Progenitor cell of endocrine pancreas (in vitro differentiated cells): ENCODE measurements at places on chromosomes 12 and 14.

- no peak for DNase-seq
Measured at GRCh38 chr14:50249136-50249775, 17.9 kb upstream of the SOS2 start.

- DNase-seq = no peak
Measured at GRCh38 chr12:47885012-47885501, 19.7 kb downstream of the VDR start.

- DNase-seq = peak; percentile 34
Measured at GRCh38 chr12:91326058-91327027, 143.7 kb upstream of the DCN start.

DNA sequence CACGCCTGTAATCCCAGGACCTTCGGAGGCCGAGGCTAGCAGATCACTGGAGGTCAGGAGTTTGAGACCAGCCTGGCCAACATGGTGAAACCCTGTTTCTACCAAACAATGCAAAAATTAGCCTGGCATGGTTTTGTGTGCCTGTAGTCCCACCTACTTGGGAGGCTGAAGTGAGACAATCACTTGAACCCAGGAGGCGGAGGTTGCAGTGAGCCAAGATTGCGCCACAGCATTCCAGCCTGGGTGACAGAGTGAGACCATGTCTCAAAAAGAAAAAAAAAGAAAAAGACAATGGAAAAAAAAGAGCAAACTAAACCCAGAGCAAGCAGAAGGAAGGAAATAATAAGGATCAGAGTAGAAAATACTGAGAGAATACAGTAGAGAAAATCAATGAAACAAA lies 5.4 kb downstream of the CHURC1 start:
- DNase-seq = no peak

DNA sequence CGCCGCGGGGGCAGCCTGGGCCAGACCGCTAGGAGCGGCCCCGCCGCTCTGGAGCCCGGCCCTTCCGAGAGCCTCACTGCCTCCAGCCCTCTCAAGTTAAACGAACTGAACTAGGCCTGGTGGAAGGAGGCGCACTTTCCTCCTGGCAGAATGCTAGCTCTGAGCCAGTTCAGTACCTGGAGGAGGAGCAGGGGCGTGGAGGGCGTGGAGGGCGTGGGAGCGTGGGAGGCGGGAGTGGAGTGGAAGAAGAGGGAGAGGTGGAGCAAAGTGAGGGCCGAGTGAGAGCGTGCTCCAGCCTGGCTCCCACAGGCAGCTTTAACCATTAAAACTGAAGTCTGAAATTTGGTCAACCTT lies 5.3 kb downstream of the LTB4R start:
- no peak for DNase-seq

- no peak for DNase-seq
Measured at GRCh38 chr12:102680304-102680703, 199.9 kb upstream of the IGF1 start.

GRCh38 chr14:97071177-97071576 lies 274.0 kb downstream of the VRK1 start:
- DNase-seq = no peak

- no peak for DNase-seq
Measured at GRCh38 chr14:71541271-71541670, 391.0 kb upstream of the RGS6 start.

GRCh38 chr12:78645956-78646355 lies 218.6 kb upstream of the SYT1 start:
- DNase-seq = no peak

DNA sequence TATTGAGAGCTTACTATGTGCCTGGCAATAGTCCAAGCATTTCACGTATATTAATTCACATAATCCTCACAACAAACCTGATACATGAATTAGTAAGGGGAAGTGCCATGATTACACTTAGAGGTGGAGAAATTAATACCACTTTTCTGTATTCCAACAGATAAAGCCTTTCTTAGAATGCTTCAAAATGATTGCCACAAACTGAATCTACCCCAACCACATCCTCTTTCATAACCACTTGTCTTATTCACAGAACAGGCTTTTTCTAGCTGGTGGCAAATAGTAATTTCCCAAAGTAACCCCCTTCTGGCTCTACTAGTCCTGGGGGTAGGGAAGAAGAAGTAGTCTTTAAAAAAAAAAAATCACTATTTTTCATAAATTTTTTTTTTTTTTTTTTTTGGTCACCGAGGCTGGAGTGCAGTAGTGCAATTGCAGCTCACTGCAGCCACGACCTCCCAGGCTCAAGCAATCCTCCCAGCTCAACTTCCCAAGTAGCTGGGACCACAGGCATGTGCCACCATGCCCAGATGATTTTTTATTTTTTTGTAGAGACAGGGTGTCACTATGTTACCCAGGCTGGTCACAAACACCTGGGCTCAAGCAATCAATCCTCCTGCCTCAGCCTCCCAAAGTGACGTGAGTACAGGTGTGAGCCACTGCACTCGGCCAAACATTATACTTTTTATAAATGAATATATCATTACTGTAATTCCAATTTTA lies 59.0 kb upstream of the ARID2 start:
- no peak for DNase-seq

GRCh38 chr14:76228138-76228537 lies 76.4 kb downstream of the GPATCH2L start:
- no peak for DNase-seq

DNA sequence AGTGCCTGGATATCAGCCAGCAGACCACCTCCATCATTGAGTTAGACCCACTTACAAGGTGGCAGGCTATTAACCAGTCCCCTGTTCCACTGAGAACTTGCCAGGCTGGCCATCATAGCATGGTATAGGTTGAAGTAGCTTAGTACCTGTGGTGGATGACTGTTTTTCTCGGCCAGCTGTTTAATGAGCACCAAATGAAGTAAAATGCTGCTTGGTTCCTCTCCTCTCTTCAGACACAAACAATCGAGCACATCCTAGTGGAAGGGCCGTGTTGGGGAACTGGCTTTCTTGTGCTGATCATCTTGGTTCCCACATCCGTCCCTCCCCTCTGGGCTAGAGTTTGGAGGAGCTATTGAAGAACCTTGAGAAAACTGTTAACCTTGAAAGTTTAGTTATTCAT lies 486.2 kb downstream of the RAD51B start:
- DNase-seq = no peak

GRCh38 chr12:75809746-75810145 lies 221.8 kb downstream of the PHLDA1 start:
- DNase-seq = no peak

- DNase-seq = no peak
Measured at GRCh38 chr12:131734336-131735152, 23.7 kb downstream of the SFSWAP start.

- no peak for DNase-seq
Measured at GRCh38 chr14:55711175-55711811, 131.3 kb downstream of the KTN1 start.

GRCh38 chr12:94099632-94100031 lies 48.7 kb upstream of the PLXNC1 start:
- no peak for DNase-seq

GRCh38 chr14:76484355-76484754 lies 108.4 kb downstream of the ESRRB start:
- no peak for DNase-seq

- no peak for DNase-seq
Measured at GRCh38 chr12:76909290-76909689, 30.5 kb upstream of the CSRP2 start.

GRCh38 chr14:100566119-100566518 lies 21.1 kb downstream of the BEGAIN start:
- no peak for DNase-seq

DNA sequence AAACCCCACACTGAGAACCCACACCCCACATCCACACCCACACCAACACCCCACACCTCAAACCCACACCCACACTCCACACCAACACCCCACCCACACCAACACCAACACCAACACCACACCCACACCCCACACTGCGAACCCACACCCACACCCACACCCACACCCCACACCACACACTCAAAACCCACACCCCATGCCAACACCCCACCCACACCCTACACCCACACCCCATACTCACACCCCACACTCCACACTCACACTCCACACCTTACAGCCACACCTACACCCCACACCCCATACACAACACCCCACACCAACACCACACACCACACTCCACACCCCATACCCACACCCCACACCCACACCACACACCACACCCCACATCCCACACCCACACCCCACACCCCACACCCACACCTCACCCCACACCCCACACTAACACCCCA lies 38.0 kb downstream of the TMEM120B start:
- no peak for DNase-seq

DNA sequence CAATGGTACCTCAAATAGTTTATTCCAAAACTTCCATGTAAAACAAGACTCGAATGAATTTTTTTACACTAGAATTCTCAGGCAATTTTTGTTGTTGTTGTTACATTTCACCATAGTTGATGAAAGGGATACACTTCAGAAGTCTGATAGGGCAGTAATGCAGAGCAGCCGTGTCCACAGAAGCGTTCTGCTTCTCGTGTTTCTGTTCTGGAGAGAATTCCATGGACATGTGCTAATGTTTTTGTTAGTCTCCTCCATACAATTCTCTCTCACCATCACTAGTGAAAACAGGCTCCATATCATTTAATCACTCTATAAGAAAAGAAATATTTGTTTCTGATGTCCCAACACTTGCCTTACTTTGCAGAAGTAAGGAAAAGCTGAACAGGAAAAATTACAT lies 606.1 kb downstream of the SLC16A7 start:
- DNase-seq = no peak

GRCh38 chr12:92078167-92079053 lies 67.2 kb downstream of the BTG1 start:
- DNase-seq = no peak

GRCh38 chr14:39023939-39024871 lies 78.8 kb downstream of the SEC23A start:
- no peak for DNase-seq

GRCh38 chr14:103916636-103917262 lies 11.5 kb upstream of the TDRD9 start:
- DNase-seq = no peak

GRCh38 chr12:49583366-49584094 lies 15.6 kb upstream of the MCRS1 start:
- DNase-seq = no peak

DNA sequence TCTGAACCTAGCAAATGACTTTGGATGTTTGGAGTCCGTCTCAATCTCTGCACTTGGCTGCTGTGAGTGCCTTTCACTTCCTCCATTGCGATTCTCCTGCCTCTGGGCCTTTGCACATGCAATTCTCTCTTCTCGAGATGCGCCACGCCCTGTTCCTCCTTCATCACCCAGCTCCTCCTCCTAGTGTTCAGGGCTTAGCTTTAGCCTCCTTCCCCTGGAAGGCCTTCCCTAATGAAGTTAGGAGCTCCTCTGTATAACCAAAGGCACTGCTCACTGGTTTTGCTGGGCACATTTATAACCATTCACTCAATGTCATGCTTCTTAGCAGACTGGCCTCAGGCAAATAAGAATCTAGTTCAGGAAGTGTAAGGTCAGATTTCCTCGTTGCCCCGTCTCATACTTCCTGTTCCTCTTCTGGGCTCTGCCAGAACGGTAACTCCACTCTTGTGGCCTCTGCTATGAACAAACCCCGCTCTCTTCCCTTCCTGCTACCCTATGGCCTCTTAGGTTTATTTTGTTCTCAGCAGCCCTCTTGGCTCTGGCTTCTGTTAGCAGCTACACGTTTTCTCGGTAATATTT lies 171.4 kb downstream of the CRADD start:
- no peak for DNase-seq

DNA sequence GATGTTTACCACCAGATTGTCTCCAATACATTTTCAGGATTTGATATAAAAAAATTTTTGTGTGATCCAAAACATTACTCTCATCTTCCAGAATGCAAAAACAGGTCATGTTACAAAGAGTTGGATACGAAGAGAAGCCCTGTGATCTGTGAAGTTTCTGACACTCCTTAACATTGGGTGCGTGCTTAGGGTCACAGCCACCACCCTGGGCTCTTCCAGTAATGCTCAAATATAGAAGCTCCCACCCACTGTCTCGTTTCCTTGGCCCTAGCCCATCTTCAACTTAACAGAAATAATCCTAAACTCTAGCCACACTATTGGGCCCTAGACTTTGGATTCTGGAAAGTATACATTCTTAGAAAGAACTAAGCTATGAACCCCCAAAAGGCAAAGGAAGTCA lies 32.9 kb upstream of the HSP90B1 start:
- no peak for DNase-seq

GRCh38 chr12:5442251-5443006 lies 10.5 kb downstream of the NTF3 start:
- no peak for DNase-seq

DNA sequence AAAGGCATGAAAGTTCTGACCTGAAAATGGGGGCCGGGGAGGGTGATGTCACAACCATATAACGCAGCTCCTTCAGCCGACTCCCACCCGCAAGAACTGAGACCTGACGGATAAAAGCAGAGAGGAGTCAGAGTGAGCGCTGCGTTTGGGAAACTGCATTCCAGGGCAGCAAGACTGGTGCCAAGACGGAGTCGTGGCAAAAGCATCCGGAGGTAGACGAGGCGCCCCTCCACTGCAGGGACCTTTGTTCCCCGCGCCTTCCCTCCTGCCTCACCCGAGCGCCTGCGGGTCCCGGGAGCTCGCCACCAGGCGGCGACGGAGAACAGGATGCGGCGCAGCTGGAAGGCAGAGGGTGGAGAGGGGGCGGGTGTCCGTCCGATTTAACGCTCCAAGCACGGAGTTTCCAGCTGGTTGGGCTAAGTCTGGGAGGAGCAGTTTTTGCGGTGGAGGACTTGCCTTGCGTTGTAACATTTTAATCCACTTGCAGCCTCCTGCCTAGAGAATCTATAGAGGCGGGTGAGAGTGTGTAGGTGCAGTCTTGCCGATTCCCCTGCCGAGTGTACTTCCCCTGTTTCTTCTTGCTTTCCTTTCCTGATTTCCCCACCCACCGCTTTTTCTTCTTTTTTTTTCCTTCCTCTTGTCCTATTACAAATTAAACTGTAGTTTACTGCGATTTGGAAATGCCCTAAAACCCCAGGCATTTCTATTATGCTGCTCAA lies 1.2 kb upstream of the CPNE8 start:
- DNase-seq = peak; percentile 87

DNA sequence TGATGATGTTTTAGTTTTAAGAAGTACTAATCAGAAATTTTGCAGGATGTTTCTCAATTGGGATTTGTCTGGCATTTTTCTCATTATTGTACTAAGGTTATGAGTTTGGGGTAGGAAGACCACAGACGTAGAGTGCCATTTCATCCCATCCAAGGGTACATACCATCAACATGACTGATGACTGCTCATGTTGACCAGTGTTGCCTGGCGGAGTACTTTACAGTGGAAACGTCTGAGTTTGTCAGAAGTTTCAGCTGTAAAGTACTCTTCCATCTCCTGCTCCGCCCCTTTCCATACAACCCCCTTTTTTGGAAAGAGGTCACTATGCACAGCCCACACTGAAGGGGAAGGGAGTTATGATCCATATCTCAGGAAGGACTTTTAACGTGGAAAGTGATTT lies 74.2 kb downstream of the RCOR1 start:
- DNase-seq = no peak

DNA sequence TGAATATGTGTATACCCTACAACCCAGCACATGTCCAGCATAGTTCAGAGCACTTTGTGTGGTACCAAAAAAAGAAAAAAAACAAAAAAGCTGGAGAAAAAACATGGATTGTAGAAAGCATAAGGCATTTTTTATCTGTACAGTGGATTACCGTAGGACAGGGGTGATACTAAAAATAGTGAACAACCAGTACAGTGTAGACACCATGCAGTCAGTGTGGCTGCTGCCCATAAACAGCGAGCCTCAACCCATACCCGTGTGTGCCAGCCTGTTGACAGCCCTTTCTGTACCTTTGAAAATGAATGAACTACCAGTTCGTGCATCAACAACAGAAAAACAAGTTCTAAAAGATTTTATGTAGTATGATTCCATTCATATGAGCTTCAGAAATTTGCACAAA lies 25.1 kb downstream of the RASSF8 start:
- DNase-seq = no peak

- DNase-seq = no peak
Measured at GRCh38 chr12:44101475-44101874, 265.6 kb downstream of the TMEM117 start.
